DMS 273 treated with DMSO at 0.1 percent for 48 hours (cell line): ENCODE measurements at places on chromosomes 7 and 10.

- peak; percentile 0 for DNase-seq
Observed at GRCh38 chr10:126598009-126598408, 72.5 kb downstream of the C10orf90 start.

DNA sequence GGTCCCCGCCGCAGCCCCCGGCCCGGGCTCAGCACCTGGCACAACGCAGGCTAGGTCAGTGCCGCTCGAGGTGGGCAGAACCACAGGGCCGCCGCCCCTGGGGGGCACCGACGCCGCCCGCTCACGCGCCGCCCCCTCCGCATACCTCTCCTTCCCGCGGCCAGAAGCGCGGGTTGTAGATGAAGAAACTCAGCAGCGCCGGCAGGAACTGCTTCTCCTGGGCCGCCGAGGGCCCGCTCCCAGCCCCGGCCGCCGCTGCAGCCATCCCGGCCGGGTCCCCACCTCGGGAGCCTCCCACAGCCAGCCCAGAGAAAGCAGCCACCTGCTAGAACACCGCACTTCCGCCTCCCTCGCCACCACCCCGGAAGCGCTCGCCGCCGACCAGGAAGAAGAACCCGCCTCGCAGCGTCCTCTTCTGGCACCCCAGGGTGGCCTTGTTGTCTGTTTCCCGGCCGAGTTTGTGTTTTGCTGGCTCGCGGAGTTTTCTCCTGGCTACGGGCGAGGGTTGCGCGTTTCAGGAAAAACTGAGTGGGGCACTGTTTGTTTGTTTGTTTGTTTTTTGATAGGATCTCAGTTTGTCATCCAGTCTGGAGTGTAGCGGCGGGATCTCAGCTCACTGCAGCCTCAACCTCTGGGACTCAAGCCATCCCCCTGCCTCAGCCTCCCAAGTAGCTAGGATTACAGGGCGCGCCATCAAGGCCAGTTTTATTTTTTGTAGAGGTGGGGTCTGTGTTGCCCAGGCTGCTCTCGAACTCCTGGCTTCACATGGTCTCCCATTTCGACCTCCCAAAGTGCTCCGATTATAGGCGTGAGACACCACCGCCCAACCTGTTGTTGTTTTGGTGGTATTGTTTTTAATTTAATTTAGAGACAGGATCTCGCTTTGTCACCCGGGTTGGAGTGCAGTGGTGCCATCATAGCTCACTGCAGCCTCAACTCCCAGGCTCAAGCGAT, 17.7 kb downstream of the OCM2 start:
- DNase-seq = peak; percentile 38

GRCh38 chr10:110479710-110480109, 18.0 kb upstream of the DUSP5 start:
- no peak for DNase-seq

DNA sequence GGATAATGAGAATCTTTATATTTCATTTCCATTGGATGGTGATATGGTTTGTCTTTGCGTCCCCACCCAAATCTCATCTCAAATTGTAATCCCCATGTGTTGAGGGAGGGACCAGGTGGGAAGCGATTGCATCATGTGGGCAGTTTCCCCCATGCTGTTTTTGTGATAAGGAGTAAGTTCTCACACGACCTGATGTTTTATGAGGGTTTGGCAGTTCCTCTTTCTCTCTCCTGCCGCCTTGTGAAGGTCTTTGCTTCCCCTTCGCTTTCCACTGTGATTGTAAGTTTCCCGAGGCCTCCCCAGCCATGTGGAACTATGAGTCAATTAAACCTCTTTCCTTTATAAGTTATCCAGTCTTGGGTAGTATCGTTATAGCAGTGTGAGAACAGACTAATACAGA, 59.4 kb downstream of the MTPN start:
- DNase-seq = no peak

GRCh38 chr7:40437936-40438634, 303.3 kb downstream of the SUGCT start:
- no peak for DNase-seq
